ENCODE measurements at places on chromosomes 2 and 18.

DNA sequence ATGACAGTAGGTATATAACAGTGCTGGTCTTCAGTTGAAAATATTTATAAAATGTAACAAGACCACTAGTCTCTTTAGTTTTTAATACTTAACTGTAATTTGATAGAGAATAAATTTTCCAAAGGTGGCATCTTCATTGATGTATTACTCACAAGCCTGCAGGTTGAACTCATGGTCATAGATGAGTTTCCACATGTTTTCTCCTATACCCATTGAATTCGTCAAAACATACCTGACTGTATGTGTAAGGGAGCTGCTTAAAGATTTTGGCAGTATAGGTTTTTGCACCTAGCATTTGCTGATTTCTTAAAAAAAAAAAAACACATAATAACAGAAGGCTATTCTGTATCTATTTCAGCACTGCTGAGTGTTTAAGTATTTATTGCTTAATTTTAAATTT lies 112.9 kb downstream of the FMNL2 start:
- DNase-seq, result no peak

- DNase-seq, result no peak
These were observed 44.9 kb upstream of the TLK1 start for GRCh38 chr2:171205551-171205950.

- no peak for DNase-seq
These were observed 155.2 kb downstream of the AFF3 start for GRCh38 chr2:99987160-99987559.

GRCh38 chr2:122021941-122022340 lies 266.5 kb downstream of the TSN start:
- DNase-seq, result no peak

DNA sequence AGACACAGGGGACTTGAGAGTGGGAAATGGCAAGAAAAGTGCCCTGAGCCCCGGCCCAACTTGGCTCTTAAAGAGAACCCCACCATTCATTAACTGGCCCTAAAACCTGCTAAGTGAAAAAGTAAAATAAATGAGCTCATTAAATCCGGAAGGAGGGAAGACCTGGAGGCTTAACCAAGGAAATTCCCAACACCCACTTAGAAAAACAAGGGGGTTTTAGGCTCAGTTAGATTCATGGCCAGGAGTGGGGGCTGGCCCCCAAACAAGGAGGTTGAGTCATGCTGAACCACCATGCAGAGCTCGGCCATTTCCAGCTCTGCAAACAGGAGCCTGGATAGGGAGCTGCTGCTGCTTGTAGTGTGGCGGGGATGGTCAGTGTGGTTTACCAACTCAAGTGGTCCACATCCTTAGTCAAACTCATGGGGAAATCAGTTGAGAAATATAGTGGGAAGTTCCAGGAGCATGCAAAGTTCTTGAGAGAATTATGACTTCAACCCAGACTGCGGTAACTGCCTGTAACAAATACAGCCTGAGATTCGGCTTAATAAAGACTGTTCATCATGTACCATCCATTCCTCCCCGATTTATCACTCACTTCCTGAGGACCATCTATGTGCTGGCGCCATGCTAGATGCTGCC lies 39.7 kb upstream of the MRPL19 start:
- DNase-seq, result no peak

- peak; percentile 27 for DNase-seq
These were observed 2.7 kb downstream of the PTMA start for GRCh38 chr2:231710799-231711676.

DNA sequence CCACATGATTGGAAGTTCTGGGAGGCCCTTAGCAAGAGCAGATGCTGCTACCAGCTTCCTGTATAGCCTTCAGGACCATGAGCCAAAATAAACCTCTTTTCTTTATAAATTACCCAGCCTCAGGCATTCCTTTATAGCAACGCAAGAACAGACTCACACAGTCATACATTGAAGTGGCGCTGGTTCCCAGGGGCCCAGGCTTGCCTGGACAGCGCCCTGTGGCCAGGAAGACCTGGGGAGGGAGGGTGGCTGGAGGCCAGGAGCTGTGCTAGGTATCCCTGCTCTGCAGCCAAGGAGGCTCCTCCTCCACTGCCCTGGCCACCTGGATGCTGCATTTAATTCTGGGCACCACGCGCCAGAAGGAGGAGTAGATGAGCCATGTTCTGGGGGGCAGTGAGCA lies 98.1 kb downstream of the AGAP1 start:
- no peak for DNase-seq

DNA sequence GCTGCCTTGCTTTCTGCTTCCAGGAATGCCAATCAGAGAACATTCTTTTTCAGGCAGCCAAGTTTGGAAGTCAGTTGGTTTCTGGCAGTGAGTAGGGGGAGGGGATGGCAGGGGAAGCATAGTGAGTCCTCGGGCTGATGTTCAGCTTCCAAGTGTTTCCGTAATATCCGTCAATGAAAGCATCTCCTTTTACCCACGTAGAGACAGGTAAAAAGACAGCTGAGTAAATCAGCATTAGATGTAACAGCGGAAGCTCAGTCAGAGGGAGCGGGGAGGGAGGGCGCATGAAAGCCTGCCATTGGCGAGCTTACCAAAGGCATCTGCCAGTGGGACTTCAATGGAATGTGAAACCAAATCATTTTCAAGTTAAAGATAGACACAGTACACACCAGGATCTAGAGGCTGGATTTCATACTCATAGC lies 117.1 kb upstream of the DTNA start:
- no peak for DNase-seq

GRCh38 chr2:8392098-8392866 lies 289.6 kb upstream of the ID2 start:
- DNase-seq, result no peak

GRCh38 chr2:41966920-41967319 lies 80.9 kb upstream of the PKDCC start:
- peak; percentile 50 for DNase-seq

DNA sequence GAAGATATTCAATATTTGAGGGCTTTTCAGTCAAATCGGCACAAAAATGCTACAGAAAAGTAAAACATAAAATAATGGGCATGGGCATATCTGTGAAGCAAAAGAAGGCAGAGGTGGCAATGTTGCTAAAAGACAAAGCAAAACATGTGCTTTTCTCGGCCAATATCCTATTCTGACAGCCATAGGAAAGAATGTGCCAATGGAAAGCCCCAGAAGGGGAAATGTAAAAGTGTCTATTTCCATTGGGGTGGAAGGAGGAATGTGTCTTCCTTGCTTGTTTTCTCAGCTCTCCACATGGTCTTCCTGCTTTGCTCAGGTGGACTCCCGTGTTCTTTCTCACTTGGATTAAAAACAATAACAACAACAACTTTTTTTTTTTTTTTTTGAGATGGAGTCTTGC lies 13.7 kb upstream of the PER2 start:
- no peak for DNase-seq

- peak; percentile 64 for DNase-seq
These were observed 50.2 kb upstream of the SIGLEC15 start for GRCh38 chr18:45775241-45775676.

- DNase-seq, result no peak
These were observed 82.6 kb upstream of the TXNDC2 start for GRCh38 chr18:9803063-9803697.

- DNase-seq, result no peak
These were observed 125.5 kb upstream of the SPRED2 start for GRCh38 chr2:65557616-65558573.

GRCh38 chr2:148687543-148687942 lies 43.0 kb downstream of the EPC2 start:
- DNase-seq, result no peak

DNA sequence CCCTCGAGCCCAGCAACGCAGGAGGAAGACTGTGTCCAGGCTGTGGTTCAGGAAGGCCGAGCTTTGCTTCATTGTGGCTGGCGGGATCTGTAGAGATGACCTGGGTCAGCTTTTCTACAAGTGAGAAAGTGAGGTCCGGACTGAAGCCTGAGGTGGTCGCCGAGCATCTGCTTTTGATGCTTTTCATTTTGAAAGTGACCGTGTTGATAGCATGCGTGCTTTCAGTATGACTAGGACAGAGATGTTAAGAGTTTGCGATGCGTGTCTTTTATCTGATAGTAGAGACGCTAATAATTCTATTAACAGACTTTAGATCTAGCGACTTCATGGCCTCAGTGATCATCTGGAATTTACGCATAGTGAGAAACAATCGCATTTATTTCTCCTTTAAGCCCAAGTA lies 28.1 kb downstream of the CTDP1 start:
- no peak for DNase-seq

DNA sequence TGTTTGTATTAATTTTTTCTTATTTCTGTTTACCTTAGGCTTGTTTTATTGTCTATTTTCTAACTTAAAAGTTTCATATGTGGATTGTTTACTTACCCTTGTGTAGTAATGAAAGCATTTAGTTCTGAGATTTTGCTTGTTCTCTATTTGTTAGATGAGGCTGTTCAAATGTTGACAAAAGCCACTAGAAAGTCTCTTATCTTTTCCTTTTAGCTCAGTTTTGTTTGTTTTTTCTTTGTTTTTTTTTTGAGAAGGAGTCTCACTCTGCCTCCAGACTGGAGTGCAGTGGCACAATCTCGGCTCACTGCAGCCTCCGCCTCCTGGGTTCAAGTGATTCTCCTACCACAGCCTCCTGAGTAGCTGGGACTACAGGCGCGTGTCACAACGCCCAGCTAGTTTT lies 30.9 kb downstream of the USP14 start:
- DNase-seq, result no peak

GRCh38 chr18:10320791-10321190 lies 133.6 kb upstream of the APCDD1 start:
- DNase-seq, result no peak

DNA sequence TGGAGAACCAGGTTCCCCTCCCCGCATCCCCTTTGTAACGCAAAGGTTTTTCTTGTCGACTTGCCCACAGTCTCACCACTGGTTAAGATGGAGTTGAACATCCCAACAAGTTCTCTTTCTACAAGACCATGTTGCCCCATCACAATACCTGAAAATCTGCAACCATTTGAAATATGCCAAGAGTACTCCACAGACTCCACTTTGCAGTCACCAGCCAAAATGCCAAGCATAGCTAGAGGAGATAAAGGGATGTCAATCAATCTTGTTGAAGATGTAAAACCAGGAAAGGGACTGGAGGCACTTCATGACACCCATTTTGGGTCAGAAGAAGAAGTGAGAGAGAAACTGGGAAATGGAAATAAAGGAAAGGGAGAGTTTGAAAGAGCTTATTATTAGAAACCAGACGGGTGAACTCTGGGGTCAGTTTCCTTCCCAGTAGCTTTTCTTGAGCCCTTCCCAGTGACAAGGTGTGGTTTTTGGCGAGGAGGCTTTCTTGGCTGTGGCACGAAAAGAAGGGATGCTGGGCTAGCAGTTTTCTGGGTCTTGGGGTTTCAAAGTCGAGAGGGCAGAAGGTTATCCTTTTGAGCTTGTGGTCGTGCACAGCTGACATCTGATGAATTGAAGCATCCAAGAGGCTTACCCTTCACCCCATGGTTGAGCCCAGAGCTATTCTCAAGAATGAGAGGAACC lies 79.3 kb downstream of the ACAA2 start:
- DNase-seq, result no peak

DNA sequence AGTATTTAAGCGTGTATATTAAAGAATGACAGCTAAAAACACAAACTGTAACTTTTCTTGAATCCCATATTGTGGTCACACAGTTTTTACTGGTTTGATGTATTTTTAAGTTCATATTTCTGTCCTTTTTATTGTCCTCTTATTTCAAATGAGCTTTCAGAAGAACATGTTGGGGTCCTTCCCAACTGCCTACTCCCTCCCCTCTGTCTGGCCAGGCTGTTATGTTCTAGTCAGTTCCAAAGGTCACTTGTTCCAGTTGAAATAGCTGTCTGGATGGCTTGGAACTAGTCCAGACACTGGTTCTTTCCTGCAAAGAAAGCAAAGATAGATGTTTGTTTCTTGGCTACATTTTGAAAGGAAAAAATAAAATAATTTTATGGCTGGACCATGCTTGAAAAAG lies 306.9 kb downstream of the GULP1 start:
- DNase-seq, result no peak

DNA sequence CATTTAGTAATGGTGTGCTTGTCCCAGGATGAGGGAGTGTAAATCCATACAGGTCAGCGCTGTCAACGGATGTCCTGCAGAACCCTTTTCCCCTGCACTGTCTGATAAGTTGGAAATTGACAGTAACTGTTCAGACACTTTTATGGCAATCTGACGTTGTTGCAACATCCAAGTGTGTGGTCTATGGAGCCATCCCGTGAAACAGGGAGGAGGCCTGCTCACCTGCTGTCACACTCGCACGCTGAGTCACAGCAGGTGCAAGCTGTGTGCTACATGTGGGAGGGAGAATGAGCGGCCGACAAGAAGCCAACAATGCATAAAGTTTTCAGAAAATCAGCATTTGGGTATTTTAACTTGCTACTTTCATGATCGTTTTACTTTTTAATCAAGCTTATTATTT lies 43.7 kb upstream of the RMDN2 start:
- DNase-seq, result no peak

DNA sequence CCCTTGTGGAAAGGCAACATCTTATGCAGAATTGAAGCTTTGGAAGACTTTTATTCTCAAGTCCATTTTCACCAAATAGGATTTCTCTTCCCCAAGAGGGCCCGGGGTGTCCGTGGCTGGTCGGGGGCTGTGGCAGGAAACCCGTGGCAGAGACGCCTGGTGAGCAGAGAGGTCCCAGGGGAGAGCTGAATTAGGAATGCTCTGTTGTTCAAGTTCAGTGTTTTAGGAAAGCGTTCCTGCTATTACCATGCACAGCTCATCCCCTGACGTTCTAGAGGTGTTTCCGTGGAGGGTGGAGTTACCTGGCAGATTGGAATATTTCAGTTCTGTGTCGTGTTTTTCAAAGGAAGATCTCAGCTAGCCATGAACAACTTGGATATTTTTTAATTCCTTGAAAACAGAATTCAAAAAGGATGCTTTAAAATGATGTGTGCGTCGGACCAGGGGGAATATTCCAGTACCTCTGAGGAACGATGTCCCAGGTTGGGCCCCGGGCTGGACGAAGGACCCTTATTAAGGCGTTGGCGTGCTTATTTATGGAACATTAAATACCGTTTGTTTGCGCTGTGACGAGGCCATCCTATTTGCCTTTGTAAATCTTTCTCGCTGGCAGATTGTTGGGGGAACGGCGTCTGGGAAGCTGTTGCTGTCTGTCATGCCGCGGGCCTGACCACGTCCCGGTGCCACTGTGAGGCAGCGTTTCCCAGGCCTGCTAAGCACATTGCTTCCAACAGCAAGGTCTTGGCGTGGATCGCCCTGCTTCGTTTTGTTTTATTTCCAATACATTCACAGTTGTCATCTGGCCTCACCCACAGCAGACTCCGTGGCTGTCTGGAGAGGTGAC lies 8.2 kb downstream of the NFATC1 start:
- DNase-seq, result no peak

- DNase-seq, result no peak
These were observed 76.9 kb upstream of the AGAP1 start for GRCh38 chr2:235416858-235417499.
